ENCODE measurements at places on chromosomes 12 and 14.

- DNase-seq = no peak
Observed at GRCh38 chr14:104264495-104265265, 126.3 kb downstream of the KIF26A start.

DNA sequence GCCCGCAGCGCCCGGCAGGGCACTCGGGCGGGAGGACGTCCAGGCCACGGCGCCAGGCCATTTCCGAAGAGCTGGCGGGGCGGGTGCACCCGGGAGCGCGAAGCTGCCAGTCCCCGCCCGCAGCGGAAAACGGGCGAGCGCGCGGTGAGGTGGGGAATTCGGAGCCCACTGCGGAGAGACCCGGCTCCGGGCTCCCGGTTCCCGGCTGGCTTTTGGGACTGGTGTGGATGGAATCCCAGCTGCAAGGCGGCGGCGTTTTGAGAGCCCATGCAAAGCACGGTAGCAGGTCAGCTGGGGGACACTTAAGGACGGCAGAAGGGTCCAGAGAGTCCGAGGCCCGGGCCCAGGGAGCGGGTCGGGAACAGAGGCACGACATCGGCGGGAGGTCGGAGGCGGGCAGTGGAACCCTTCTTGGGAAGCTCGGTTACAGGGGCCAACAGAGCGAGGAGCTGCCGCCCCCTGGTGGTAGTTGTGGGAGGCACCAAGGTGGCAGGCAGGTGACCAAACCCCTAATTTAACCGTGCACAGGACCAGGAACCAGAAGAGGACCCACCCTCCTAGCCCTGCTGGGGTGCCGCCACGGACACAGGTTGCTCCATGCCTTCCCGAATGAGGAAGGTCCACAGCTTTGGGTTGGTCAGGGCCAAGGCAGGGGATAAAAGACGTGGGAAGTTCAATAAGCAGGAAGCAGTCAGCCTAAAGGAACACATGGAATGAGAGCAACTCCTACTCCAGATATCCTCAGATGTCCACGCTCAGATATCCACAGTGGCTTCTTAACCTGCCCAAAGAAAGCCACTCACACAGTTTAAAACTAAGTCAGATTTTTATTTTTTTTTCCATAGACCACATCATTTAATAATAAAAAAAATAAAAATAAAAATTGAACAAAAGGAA lies 685 bp upstream of the CDH24 start:
- no peak for DNase-seq

- DNase-seq = peak; percentile 58
Observed at GRCh38 chr12:49703647-49704137, 3.5 kb downstream of the FMNL3 start.

- no peak for DNase-seq
Observed at GRCh38 chr12:15602051-15602672, 187.0 kb downstream of the EPS8 start.

DNA sequence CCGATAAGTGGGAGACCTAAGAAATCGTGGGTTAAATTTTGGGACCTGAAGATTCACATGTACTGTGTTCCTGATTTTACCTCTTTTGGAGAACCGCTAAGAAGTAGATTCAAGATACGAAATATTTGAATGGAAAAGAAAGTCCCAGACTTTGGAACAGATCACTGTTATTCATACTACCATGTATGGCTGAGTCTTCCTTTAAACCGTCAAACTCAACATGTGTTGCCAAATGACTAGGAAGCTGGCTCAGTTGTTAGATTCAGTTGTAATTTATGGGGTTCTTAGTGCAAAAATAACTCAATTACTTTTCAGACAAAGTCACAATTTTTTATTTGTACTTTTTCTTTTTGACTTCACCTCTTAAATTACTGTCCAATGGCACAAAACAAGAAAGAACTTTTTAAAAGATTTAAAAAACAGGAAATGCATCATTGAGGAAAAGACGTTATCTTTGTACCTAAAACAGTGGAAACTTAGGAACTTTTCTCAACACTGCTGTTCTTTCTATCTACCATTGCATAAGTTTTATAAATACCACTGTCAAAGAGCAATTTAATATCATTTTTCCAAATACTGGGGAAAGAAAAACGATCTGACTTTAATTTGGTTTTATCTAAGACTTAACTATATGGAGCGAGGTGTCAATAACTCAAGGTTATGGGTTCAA lies 15.7 kb downstream of the RERG start:
- no peak for DNase-seq

DNA sequence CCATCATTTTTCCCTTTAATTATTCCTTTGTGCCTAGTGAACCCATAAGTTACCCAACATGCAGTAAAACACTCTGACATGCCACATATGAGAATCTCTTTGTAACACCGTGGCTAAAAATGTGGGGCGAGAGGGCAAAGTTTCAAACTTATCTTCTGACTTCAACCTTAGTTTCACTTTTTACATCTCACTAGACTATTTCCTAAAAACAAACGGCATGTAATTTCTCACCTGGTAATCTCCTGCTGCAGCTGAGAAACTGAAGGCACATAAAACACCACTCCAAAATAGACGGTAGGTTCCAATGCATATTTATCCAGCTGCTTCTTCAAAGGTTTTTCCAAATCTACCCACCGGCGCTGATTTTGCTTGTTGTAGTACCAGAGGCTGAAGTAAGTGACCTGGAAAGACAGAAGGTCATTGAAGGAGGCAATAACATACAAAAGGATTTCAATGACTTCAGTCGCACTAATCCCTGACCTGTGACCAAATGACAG lies 37.9 kb downstream of the PTPN21 start:
- no peak for DNase-seq

- DNase-seq = peak; percentile 93
Observed at GRCh38 chr12:78183824-78184223, 353.1 kb downstream of the NAV3 start.

DNA sequence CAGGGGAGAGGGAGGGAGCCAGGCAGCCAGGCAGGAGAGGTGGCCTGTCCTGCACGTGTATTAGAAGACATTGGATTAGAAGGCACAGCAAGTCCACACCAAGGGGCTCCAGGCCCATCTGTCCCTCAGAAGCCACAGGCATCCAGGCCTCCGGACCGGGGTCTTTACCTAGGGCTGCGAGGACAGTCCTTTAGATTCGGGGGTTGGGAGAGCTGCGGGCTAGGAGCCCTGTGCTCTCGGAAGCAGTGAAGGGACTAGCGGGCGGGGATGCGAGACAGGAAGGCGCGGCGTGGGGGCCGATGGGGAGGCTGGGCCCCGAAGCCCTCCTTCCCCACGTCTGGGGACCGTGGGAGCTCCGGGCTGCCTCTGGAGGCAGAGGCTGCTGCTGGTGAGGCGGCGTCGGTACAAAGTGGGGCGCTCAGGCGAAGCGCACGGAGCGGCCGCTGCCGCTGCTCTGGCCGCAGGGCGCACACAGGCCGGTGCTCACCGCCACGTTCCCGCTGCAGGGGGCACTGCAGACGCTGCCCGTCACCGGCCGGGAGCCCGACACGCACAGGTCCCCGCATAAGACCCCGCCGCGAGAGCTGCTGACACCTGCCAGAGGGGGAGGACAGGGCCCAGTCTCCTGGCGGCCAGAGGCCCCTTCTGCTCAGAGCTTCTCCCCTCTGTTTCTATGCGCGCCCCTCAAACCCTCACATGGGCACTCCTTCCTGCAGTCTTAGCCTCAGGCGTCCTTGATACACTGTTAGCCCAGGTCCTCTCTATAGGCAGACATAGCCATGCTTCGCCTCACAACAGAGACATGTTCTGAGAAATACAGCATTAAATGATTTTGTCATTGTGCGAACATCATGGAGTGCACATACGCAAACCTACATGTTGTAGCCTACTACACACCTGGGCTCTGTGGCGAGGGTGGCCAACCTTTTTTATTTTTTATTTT lies 17.3 kb downstream of the KRT7 start:
- DNase-seq = no peak

GRCh38 chr12:68455691-68456345 lies 123.7 kb upstream of the MDM1 start:
- peak; percentile 47 for DNase-seq

DNA sequence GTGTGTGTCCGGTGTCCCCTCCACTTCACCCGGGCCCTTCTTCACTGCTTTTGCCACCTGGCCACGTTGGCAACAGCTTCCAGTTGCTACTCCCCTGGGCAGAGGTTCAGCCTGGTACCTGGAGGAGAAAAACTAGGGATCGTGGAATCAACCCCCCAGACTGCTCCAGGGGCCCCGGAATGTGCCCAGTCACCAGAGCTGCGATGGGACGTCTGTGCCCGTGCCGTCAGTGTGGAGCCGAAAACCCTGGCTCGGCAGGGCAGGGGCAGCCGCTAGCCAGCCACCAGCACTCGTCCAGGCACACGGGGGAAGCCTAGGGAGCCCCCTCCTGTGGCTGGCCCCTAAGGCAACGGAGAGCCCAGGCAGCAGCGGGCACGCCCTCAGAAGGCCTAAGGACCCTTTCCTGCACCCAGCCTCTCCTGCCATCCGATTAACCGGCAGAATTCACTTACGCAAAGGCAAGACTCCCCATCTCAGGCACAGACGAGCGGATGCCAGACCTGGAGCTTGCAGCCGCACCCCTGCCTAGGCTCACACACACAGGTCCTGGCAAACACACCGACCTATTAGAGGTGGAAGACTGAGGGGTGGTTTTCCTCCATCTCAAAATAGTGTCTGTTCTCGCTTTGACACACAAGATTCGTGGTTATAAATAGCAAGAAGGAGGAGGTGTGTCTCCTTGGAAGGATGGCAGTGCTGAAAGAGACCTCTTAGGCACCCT lies 62.6 kb downstream of the FBXL14 start:
- DNase-seq = peak; percentile 56

DNA sequence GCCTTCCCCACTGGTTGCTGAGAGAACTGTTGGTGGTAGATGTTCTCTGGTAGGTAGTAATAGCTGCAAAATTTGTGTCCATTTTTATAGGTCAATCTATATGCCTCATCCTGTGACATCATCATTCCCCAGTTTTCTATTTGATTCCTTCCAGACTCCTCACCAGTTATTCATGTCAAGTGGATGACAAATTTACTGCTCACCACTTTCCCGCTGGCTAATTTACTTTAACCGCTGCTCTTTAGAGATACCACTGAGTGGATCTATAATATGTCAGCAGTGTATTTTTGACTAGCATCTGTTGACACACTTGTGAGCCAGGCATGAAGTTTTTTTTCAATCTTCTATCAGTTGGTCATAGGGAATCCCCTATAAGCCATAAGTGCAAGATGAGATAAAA lies 24.6 kb downstream of the GPR65 start:
- DNase-seq = no peak

GRCh38 chr14:36556811-36557433 lies 25.5 kb downstream of the NKX2-8 start:
- DNase-seq = peak; percentile 66

DNA sequence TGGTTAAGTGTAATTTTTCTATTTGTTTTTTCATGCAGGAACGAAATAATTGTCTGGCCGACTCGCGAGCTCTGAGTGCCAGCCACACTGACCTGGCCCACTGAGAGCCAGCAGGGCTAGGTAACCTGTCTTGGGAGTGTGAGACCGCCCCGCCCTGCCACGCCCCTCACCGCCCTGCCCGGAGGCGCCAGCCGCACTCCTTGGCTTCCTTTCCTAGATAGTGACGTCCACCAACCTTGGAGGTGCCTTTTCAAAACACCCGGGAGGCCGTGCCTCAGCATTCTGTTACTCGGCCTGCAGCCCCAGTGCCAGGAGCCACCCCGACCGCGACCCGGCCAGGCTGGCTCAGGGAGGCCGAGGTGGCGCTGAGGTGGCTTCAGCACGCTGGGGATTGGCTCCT lies 21.7 kb downstream of the XRCC3 start:
- DNase-seq = no peak

DNA sequence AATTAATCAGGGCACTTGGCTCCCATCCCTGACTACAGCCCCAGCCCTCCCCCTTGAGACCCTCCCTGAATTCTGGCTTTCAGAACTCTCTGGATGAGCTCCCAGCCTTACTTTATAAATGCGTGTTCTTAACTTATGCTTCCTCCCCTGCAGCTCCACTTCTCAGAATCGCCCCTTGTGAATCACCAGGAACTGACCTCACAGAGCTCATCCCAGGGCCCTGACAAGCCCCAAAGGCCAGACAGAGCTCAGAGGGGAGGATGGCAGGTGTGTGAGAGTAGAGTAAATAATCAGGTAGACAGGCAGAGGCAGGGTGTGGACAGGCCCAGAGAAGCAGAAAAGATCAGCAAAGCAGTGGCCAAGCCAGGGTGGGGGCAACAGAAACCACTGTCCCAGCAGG lies 68.2 kb upstream of the FOXN3 start:
- DNase-seq = no peak

GRCh38 chr14:74195623-74196022 lies 43.6 kb upstream of the VSX2 start:
- DNase-seq = no peak

DNA sequence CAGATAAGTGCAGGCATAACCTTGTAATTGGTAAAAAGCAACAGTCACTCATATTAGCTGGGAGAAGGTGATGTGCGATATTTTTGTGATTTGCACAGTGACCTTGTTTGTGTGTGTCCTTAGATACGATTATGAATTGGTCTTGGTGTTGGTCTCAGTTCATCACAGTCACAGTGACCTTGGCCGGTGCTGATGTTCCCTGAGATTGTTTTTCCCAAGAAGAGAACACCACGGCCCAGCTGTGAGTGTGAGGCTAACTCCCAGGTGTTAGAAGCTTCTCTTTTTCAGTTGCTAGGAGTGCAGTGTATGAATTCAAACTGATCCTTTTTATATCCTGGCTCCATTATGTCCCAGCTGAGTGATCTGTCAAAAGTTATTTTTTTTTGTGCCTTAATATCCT lies 46.2 kb downstream of the TRHDE start:
- DNase-seq = no peak

DNA sequence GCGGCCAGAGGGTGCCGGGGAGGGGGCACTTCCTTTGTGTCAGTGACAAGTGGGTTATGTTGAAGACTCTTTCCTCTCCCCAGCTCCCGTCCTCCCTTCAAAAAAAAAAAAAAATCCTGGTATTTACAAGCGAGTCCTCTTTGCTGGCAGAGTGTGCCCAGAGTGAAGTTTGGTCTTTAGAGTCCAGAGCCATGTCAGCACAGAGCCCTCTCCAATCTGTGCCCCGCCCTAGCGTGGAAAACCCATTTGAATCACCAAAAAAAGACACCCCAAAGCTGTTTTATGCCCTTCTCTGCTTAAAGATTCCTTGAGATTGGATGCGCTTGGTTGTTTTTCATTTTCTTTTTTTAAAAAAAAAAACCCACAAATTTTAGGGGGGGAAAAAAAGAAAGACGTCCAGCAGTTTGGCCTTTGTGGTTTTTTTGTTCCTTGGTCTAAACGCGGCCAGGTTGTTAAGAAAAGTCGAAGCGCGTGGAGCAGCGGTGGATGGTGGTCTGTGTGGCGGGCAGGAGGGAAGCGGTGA lies 3.3 kb downstream of the NKX2-1 start:
- no peak for DNase-seq

DNA sequence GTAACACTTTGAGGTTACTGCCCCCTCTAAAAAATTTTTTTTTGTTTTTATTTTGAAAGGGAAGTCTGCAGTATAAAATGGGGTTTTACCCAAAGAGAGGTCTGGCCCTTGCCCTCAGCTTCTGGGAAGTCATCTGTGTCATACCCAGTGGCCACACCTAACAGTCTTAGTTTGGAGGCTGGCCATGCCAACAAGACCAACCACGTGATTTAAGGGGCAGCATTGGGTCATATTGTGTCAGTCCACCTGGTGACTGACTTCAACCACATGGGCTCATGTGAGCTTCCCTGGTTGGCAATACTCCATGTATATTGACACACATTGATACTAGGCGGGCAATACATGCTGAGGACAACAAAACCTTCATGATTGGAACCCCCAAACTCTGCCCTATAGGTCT lies 173.9 kb downstream of the GXYLT1 start:
- no peak for DNase-seq
